Natural killer cell treated with Interleukin-12 subunit alpha and Interleukin-12 subunit beta and Interleukin-15 and Interleukin-18, amount 100 ng/mL, for 72 hours (primary cell): ENCODE measurements at places on chromosomes 7 and 10. TPM values are rescaled to one million over a fixed set of nuclear protein-coding genes. Genes with fewer than 3 reads are reported as not detected.

The CTAGE8 gene
- total RNA-seq, result 0.31 TPM

DNA sequence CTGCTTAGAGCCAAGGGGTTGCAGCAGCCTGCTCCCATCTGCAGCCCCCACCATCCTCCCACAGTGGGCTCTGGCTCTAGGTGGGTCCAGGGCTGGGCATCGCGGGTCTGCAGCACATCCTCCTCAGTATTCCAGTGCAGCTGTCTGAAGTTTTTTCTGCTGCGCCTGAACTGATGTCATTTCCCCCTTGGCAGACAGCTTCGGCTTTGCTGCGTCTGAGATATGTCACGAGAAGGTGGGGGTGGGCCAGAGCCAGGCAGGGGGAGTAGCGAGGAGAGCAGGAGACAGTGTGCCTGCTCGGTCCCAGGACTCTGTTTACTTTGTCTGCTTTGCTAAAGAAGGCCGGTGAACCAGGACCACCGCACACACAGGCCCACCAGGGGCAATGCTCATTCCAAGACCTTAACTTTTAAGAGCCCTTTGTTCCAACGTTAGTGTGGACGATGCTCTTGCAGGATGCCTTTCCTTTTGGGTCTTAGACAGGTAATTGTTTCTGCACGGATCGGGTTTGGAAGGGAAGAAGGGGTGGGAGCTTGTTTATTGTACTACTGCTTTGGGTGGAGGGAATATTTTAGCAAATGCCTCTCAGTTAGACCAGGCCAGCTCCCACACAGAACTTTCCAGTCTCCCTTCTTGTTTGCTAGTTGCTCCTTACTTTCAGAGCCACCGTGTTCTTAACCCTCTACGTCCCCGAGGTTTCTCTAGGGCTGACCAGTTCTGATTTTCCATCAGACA lies 32.4 kb downstream of the WBP1L start:
- H3K4me1 ChIP-seq, result peaks cover 47% of the 10 kb centered on the region
- H3K27ac ChIP-seq, result no peak overlapping the region
- no peaks in the 10 kb centered on the region for H3K36me3 ChIP-seq
- H3K27me3 ChIP-seq, result no peaks in the 10 kb centered on the region
- no peak overlapping the region for H3K4me3 ChIP-seq

The SCIN gene
- not detected for total RNA-seq

GRCh38 chr7:147586526-147586925 lies 1004.0 kb upstream of the C7orf33 start:
- no peaks in the 10 kb centered on the region for H3K4me1 ChIP-seq
- no peak overlapping the region for H3K4me3 ChIP-seq
- no peak overlapping the region for H3K27ac ChIP-seq
- H3K27me3 ChIP-seq, result no peaks in the 10 kb centered on the region
- no peaks in the 10 kb centered on the region for H3K36me3 ChIP-seq
- DNase-seq, result no peak

GRCh38 chr7:55488804-55489340 lies 83.4 kb downstream of the VOPP1 start:
- H3K27ac ChIP-seq, result peak overlapping the region; percentile 27
- H3K36me3 ChIP-seq, result peaks cover 24% of the 10 kb centered on the region
- no peak for DNase-seq
- H3K4me3 ChIP-seq, result peak overlapping the region; percentile 11
- H3K27me3 ChIP-seq, result no peaks in the 10 kb centered on the region

The CDHR3 gene
- total RNA-seq, result not detected

DNA sequence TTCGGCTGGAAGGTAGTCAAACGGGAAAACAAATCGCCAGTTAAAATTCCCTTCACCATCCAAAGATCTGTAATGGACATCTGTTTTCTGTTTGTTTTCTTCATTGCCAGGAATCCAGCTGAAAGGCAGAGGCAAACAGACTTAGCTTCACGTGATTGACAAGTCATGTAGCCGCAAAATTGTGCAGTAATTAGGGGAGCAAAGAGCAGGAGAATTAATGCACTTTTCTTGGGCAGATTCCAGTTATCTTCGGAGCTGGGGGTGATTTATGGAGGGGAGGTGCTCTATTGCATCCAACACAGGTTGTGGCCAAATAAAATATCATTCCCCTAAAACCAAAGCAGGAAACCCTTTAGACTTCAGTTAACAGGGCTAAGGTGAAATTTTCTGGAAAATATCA lies 162.2 kb downstream of the MYOF start:
- no peaks in the 10 kb centered on the region for H3K27me3 ChIP-seq
- H3K4me1 ChIP-seq, result no peaks in the 10 kb centered on the region
- H3K27ac ChIP-seq, result no peak overlapping the region
- H3K36me3 ChIP-seq, result no peaks in the 10 kb centered on the region
- no peak for DNase-seq
